Muscle of leg (tissue), 16 donors: ENCODE measurements at places on chromosomes 2 and 18.

GRCh38 chr2:64658269-64658668 lies 4.6 kb upstream of the SERTAD2 start:
- DNase-seq, result no peak

GRCh38 chr18:64982414-64983055 lies 768.3 kb upstream of the CDH7 start:
- DNase-seq, result peak; percentile 53

GRCh38 chr2:10169581-10169980 lies 47.0 kb downstream of the RRM2 start:
- no peak for DNase-seq

DNA sequence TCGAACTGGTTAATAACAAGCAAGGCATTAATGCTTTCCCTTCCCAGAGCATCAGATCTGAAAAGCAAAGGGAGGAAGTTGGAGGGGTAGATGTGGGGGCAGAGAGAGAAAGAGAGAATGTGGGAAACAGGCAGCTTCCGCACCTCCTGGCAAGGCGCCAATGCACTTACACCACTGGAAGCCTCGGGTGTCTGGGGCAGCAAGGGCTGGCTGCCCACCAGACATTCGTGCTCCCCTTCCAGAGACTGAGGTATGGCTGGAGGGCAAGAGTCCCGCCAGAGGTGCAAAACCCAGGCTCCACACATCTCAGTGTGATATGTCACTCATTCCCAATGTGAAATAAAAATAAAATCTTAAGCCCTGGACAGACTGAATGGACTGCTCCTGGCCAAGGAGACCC lies 46.4 kb downstream of the TEX51 start:
- no peak for DNase-seq

GRCh38 chr18:34342960-34343359 lies 118.2 kb upstream of the NOL4 start:
- no peak for DNase-seq

- no peak for DNase-seq
Measured at GRCh38 chr2:68283419-68283812, 31.1 kb upstream of the PPP3R1 start.

- no peak for DNase-seq
Measured at GRCh38 chr18:65919663-65920062, 168.9 kb downstream of the CDH7 start.

DNA sequence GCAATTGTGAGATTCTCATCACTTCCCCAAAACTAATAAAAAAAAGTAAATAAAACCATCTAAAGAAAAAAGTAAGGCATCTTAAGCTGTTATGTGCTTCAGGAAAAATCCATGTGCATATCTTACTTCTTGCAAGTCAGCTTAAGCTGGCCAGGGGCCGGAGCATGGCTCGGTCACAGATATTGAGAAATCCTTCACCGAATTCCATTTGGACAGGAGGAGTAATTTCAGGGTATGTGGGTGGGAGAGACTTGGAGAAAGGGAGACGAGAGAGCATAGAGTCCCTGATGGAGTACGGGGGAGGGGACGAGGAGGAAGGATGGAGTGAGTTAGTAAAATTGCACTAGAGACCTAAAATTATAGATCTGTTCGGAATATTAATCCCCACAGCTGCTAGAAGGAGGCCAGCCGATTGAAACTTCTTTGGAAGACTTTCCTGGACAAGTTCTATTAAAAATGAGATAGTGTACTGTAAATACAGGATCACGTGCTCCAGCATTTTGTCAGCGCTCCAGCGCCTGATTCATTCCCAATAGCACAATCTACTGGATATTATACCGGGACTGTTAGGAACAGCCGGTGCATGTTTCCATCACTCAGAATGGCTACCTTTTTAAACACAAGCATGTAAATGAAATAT lies 438.5 kb downstream of the ZNF516 start:
- DNase-seq, result peak; percentile 98

GRCh38 chr2:109242210-109242653 lies 113.2 kb downstream of the SH3RF3 start:
- DNase-seq, result peak; percentile 51

DNA sequence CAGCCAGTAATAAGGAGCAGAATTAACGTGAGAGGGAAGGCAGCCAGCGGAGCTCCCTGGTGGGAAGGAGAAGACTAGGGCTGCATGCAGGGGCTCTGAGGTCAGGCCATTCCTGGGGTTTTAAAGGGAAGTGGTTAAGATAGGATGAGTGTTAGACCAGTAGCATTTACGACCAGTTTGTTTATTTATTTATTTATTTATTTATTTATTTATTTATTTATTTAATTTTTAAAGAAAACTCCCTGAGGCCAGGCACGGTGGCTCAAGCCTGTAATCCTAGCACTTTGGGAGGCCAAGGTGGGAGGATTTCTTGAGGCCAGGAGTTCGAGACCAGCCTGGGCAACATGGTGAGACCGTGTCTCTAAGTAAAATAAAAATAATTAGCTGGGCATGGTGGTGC lies 152.8 kb downstream of the FHOD3 start:
- no peak for DNase-seq

- DNase-seq, result no peak
Measured at GRCh38 chr2:168738062-168738461, 64.4 kb upstream of the NOSTRIN start.

DNA sequence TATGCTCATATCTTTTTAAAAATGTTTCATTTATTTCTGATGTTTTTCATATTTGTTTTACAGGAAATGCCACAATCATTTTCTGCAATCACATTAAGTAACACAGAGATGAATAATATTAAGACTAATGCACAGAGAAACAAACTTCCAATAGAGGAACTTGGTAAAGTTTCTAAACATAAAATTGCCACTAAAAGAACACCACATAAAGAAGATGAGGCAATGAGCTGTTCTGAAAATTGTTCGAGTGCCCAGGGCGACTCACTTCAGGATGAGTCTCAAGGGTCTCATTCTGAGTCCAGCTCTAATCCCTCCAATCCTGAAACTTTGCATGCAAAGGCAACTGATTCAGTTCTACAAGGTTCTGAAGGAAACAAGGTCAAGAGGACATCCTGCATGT lies 70.4 kb downstream of the APLF start:
- no peak for DNase-seq

GRCh38 chr2:232833830-232834229 lies 36.2 kb upstream of the SNORC start:
- no peak for DNase-seq

DNA sequence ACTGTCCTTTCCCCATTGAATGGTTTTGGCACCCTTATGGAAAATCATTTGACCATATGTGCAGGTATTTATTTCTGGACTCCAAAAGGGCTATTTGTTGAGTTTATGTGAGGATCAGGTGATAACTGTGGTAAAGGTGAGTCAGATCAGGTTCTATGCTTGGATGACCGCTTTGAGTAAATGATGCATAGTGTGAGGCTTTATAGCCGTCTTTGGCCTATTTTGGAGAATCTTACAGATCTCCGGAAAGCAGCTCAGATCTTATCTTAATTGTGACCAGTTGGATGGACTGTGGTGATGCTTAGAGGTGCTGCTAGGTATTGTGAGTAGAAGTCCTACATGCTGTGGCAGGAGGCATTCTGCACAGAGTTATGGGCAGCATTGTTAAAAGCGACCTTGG lies 126.2 kb downstream of the METTL8 start:
- DNase-seq, result no peak

DNA sequence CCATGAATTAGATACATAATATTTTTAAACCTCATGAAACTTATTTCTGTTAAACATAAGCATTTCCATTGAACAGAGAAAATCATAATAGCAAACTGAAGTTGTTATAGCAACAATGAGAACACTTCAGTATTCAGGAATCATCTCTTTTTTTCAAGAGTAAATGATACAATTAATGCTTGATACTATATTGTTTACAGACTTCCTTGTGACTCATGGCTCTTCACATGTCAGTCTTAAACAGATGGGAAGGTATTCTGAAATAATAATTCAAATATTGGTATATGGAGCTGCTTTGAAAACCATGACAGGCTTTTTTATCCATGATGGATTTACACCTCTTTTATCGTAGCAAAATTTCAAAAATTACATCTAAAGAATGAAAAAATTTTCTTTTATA lies 226.5 kb upstream of the RBMS1 start:
- DNase-seq, result no peak

DNA sequence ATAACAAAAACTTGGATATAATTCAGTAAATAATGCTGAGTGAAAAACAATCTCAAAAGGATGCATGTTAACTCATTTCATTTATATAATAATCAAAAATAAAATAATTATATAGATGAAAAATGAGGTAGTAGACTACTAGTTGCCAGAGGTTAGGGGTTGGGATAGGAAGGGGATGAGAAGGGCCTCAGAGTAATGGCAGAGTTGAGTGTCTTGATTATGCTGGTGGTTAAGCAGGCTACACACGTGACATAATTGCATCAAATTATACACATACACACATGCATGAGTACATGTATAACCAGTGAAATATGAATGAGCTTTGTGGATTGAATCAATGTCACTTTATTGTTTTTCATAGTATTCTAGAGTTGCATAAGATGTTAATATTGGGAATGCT lies 201.0 kb downstream of the RIT2 start:
- no peak for DNase-seq

DNA sequence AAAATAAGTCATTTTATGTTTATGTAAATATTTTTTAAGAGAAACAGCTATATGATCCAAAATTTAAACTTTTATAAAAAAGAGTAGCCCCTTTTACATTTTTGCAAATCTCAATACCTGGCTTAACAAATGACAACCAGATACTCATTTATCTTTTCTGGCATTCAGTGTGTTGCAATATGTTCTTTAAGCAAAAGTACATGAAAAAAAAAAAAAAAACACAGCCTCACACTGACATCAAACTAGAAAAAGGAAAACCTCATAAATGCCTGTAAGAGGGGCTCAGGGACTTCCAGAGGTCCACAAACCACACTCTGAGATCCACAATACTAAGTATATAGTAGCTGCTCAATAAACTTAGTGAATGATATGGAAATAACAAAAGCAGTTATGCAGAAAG lies 21.9 kb downstream of the PPP4R3B start:
- DNase-seq, result no peak

- DNase-seq, result no peak
Measured at GRCh38 chr2:188434018-188434417, 142.3 kb downstream of the GULP1 start.

DNA sequence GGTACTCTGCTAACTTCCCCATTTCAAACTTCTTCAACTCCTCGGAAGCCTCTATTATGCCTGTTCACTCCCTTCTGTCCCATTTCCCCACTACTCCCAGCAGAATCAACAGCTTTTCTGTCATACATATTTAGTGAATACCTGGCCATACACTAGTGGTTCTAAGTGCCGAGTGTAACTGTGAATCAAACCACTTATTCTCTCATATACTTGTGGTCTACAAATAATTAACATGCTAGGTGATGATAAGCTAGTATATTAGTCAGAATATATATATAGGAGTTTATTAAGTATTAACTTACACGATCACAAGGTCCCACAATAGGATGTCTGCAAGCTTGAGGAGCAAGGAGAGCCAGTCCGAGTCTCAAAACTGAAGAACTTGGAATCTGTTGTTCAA lies 150.7 kb downstream of the CCDC102B start:
- no peak for DNase-seq

DNA sequence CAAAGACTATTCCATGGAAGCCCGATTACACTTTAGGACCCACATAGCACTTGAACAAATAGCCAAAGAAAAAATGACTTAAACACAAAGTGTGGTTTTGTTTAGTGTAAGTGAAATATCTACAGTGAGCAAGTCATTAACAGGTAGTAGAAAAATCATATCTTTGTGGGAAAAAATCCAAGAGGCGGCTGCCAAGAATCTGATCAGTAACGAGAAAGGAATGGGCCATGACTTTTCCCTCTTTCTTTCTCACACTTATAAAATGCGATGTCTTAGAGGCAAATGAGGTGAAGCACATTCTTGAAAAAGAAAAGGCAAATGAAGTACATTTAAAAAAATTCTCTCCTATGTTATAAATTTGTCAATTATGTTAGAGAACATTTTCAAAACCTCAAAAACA lies 12.9 kb upstream of the GEMIN6 start:
- no peak for DNase-seq

GRCh38 chr2:77028032-77028600 lies 494.1 kb downstream of the LRRTM4 start:
- no peak for DNase-seq

DNA sequence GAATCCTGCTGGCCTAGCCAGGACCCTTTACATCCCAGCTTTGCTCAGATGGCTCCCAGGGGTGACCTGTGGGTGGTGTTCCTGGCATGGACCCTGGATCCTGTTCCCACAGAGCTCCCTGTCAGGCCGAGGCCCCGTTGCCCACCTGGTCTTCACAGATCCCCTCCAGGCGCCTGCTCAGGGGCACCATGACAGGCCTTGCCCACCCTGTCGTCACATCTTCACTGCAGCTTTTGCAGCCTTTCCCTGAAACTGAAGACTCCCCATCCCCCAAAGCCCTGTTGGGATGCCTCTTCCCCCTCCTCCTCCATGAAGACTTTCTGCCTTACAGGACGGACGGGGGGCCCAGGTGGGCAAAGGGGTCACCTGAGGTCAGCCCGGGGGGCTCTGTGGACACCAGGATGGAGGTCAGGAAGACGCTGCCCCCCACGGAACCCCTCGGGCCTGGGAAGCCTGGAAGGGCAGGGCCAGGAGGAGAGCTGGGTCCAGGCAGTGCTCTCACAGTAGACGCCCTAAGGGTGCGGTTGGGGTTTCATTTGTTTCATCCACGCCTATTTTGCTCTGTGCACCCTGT lies 13.0 kb upstream of the KIF1A start:
- DNase-seq, result no peak

DNA sequence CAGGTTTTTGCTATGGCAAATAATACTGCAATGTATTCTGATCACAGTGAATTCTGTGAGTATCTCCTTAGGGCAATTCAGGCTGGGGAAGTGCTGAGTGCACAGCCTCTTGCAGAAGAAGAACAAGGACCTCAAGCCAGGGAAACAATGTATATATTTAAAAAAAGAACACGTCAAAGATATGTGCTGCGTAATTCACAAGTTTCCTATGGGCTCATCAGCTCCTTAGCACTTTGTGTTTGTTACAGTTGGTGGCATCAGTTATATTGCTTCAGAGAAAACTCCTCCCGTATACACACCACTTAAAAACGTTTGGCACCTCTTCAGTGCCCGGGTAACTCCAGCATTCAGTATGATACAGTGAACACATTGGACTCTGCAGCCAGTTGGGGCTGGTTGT lies 16.5 kb upstream of the MARCO start:
- no peak for DNase-seq

- DNase-seq, result no peak
Measured at GRCh38 chr2:45483997-45484396, 127.1 kb downstream of the SRBD1 start.

- peak; percentile 85 for DNase-seq
Measured at GRCh38 chr2:96642564-96643360, at the start of gene FER1L5. Gene FER1L5 (plus strand): TSS chr2:96642764. CDS start chr2:96642837, 73 bp downstream.

- DNase-seq, result peak; percentile 32
Measured at GRCh38 chr18:43279015-43279744, 1.9 kb upstream of the SYT4 start.

DNA sequence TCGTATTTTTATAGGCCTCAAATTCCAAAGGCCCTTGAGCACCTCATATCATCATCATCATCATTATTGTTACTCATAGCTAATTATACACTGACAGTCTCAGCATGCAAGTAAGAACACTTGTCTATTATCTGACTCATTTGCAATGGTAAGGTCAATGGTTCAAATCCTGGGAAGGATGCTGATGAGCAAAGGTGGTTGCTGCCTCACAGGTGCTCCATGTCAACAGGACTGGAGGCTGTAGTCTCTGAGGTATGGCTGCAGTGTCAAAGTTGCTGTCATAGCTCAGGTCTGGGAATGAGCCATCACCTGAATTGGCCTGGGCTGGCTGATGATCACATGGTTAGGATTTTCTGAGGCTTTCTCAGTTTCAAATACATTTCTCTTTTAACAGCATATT lies 379.3 kb downstream of the BCL11A start:
- DNase-seq, result no peak

- DNase-seq, result no peak
Measured at GRCh38 chr2:200943527-200944105, 19.8 kb downstream of the ORC2 start.
